ENCODE measurements at places on chromosomes 7 and 10.

DNA sequence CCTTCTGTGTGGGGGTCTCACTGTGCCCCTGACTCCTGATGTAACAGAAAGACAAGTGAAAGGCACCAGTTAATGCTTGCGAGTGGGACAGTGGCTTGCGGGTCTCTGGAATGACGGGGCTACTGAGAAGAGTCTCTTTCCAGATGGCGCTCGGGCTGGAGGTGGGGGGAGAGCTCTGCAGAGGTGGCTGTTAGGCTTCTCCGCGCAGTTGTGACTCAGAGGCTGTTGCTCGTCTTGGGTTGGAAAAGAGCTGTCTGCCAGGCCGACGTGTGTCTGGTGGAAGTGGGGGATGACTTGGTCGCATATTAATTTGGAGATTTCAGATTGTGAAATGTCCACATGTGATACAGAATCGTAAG is 27.9 kb upstream of the SH2B2 start:
- DNase-seq, result no peak

DNA sequence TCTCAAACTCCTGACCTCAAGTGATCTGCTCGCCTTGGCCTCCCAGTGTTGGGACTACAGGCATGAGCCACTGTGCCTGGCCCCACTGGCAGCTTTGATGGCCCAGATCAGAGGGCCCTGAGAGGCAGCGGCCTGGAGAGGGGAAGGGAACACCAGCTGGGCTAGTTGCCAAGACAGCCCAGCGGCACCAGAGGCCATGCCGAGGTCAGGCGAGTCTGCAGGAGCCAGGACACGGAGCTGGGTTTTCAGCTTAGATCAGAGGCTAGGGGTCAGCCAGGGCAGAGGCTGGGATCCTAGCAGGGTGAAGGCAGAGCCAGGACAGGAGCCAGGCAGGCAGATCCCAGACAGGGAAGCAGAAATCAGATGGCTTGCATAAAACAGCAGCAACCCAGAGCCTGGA is 92.9 kb downstream of the MYL10 start:
- no peak for DNase-seq

GRCh38 chr10:131560166-131560565 is 248.6 kb upstream of the TCERG1L start:
- no peak for DNase-seq

DNA sequence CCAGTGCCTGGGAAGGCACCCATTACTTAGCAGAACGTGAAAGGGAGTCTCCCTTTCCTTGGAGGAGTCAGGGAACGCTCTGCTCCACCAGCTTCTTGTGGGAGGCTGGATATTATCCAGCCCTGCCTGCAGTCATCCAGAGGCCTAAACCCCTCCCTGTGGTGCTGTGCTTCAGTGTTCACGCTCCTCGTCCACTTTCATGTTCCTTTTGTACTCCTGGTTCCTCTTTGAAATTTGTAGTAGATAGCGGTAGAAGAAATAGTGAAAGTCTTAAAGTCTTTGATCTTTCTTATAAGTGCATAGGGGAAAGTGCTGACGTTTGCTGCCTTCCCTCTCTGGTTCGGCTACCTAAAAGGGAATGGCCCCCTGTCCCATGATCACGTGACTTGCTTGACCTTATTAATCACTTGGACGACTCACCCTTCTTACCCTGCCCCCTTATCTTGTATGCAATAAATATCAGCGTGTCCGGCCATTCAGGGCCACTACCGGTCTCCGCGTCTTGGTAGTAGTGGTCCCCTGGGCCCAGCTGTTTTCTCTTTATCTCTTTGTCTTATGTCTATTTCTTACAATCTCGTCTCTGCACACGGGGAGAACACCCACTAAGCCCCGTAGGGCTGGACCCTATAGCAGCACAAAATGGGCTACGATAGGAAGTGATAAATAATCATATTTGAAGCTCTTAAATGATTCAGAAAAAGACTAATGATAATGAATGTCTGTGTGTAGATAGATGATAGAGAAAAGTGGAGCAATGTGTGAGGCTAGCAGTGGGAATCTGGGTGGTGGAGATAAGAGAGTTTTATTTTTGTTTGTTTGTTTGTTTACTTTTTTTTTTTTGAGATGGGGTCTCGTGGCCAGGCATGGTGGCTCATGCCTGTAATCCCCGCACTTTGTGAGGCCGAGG is 5.8 kb upstream of the ESYT2 start:
- DNase-seq, result no peak

- DNase-seq, result no peak
Measured at GRCh38 chr7:63071396-63071795, 927.3 kb upstream of the ZNF722 start.

DNA sequence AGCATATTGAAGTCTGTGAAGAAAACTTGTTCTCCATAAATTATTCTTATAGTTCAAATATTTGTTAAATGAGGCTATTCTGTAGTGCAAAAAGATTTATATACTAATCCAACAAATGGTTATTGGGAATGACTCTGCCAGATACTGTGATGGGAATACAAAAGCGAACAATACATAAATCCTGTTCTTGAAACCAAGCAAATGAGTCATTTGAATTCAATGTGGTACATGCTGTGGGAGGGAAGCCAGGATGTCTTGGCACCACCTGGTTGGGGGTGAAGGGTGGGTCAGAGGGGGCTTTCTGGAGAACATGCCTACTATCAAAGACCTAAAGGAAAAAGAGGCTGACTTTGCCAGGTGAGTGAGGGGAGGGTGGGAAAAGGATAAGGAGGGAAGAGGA is 594.2 kb downstream of the CALN1 start:
- DNase-seq, result no peak

DNA sequence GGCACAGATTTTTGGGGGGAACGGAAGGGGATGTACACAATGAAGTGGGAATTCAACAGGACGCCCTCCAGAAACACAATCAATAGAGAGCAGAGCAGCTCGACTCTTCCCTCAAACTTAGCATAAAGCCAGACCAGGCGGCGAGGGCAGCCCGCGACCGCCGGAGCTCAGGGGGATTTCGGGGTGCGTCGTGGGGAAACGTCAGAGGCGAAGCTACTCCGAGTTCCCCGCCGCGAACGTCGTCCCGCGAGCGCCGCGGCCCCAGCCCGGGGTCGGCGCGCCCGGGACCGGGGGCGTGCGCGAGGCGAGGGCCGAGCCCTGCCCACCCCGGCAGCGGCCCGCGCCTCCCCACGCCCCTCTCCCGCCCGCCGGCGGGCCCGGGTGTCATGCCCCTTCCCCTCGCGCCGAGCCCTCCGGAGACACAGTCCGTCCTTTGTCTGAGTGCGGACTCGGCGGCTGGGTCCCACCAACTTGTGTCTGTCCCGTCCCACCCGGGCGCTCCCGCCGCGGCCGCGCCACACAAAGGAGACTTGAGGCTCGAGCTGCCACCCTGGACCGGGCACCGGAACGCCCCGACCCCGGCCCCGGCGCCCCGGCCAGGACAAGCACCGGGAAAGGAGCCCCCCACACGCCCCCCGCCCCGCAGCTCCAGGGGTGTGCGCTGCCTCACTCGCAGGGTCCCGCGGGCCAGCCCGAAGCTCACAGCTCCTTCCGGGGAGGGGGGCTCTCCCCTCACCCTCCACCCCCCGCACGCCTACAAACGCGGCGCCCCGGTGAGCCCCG is 634 bp downstream of the EZH2 start:
- peak; percentile 25 for DNase-seq

DNA sequence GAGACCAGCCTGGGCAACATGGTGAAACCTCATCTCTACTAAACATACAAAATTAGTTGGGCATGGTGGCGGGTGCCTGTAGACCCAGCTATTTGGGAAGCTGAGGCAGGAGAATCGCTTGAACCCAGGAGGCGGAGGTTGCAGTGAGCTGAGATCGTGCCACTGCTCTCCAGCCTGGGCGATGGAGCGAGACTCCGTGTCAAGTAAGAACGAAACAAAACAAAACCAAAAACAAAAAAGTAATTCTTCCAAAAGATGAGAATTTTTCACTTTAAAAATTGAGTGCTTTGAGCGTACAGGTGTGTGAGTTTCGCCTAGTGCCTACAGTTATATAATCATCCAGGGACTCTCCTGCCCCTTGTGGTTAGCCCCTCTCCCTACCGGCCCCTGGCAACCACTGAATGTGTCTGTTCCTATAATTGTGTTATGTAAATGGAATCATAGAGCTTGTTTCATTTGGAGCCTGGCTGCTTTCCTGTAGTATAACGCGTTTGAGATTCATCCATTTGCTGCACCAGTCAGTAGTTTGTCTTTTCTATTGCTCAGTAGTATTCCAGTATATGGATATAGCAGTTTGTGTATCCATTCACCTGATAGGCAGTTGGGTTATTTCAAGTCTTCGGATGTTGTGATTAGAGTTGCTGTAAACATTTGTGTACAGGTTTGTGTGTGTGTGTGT is 80.0 kb downstream of the RBM33 start:
- DNase-seq, result no peak

GRCh38 chr7:131578602-131579001 is 22.2 kb upstream of the PODXL start:
- no peak for DNase-seq
